Mesenteric fat pad (tissue), 1 donor: ENCODE measurements at places on chromosomes 7 and 10. TPM values are rescaled to one million over a fixed set of nuclear protein-coding genes. Genes with fewer than 3 reads are reported as not detected.

DNA sequence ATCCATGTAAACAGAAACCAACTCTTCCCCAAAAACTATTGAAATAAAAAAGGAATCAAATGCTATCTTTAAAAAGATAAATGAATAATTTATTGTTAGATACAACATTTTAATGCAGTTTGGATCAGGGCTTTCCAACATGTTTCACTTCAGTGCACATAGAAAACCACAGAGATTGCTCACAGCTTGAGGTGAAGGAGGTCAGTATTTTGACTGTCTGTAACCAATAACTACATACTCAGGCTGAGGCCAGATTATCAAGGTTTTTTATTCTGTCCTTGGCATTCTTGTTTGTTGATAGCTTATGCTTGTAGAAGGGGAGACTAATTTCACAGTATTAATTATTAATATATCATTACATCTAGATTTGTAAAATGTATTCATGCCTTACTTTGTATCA lies 195.5 kb downstream of the PRKG1 start:
- no peak for DNase-seq

The NFE2L3 gene
- total RNA-seq = 2.7 TPM

- no peak for DNase-seq
Observed at GRCh38 chr7:87876869-87877234, 559 bp downstream of the DBF4 start.

DNA sequence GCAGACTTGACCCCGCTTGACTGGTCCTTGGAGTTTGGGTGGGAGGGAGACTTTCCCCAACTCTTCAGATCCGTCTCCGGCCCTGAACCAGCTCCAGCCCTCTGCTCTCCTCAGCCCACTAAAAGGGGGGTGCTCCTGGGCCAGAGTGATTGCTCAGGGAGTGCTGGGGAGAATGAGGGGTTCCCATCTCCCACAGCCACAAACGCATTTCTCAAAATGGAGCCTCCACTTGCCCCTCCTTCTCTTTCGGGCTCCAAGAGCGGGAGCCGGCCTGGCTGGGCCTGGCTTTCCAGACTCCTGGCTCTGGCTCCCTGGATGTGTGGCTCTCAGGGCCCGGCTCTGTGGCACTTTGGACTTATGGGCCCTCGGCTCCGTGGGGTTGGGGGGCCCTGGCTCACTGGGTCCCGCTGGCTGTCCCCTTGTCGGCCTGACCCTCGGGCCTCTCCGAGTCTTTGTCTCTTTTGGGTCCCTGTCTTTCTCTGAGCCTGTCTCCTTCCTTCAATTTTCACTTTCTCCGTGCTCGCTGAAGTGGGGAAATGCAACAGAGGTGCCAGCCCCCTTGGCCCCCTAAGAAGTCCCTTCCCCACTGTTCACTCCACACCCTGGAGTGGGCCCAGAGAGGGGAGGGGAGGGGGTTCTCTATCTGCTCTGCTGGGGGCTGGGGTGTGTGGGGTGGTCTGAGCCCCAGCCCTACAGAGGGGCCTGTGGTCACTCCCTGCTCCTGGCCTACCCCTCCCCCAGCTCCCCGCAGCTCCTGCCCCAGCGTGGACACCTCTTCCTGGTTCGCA lies 713 bp downstream of the LZTS2 start:
- no peak for DNase-seq

DNA sequence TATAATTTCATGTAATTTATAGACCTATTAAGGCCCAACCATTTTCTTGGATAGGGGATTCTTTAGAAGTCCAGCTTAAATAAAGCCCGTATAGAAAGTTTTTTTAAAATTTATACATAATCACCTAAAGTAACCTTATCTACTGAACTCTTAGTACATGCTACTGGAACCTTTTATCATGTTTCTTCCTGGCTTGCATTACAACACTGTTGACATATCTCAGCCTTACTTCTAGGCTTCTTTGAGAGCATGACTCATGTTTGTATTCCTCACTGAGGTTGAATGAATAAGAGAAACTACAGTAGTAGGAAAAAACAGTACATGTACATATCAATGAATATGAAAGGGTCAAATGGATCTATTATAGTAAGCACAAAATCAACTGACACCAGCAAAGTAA lies 8.2 kb upstream of the MAGI2 start:
- DNase-seq = no peak

GRCh38 chr10:944034-944831 lies 12.7 kb upstream of the LARP4B start:
- no peak for DNase-seq

GRCh38 chr7:41720046-41720445 lies 17.2 kb upstream of the INHBA start:
- DNase-seq = no peak

DNA sequence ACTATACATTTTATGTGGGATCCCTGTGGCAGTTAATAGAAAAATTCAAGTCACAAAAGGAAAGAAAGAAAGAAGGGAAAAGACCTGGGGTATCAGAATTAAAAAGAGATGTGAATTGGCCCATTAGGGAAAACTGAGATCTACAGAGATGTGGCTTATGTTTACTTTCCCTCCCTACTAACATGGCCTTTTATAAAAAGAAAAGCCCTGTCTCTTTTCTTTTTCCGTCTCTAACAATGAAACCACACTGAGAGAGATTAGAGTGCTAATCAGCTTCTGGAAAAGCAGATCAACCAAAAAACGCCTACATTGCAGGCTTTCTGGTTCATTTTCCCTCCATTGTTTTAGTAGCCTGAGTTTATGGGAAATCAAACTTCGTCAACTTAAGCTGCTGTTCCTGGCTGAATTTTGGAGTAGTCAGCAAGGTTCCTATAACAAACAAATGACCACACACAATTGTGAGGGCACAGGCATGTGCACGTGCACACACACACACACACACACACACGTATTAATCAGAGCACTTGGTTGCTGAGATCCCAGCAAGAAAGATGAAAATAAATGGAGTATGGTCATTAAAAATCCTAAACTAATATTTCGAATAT lies 235.1 kb downstream of the SORCS1 start:
- DNase-seq = no peak

DNA sequence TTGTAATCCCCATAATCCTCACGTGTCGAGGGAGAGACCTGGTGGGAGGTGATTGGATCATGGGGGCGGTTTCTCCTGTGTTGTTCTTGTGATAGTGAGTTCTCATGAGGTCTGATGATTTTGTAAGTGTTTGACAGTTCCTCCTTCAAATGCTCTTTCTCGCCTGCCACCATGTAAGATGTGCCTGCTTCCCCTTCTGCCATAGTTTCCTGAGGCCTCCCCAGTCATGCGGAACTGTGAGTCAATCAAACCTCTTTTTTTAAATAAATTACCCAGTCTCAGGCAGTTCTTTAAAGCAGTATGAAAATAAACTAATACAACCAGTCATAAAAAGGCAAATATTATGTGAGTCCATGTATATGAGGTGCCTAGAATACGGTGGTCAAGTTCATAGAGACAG lies 87.5 kb downstream of the FRMD4A start:
- DNase-seq = no peak

GRCh38 chr7:54967377-54967776 lies 51.4 kb upstream of the EGFR start:
- DNase-seq = no peak

The CTAGE6 gene
- 0.29 TPM for total RNA-seq

DNA sequence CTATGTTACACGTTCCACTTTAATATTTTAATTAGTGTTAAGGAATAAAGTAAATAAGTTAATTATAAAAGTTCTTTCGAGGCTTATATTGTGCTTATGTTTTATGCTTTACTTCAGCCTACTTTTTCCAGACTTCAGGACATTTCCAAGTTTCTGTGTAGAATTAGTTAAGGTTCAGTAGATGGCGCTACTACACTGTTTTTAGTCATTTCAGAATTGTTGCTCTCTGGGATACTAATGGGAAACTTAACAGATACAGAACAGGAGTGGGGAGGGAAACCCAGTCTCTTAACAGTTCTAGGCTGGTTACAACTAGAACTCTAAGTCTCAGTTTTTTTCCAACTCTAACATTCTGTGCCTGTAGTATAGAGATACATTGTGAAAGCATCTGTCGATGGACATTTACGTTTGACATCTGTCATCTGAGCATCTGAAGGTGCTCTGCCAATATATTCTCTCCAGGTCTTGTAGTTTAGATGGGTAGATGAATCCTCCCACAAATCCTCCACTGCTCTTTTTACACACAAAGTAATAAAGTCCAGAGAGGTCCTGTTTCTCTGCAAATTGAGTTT lies 56.8 kb upstream of the FAM171A1 start:
- DNase-seq = no peak
